A549 (cell line): ENCODE measurements at places on chromosomes 5 and 9.

GRCh38 chr5:137629646-137630045 is 106.2 kb downstream of the KLHL3 start:
- DNase-seq = peak; percentile 60

DNA sequence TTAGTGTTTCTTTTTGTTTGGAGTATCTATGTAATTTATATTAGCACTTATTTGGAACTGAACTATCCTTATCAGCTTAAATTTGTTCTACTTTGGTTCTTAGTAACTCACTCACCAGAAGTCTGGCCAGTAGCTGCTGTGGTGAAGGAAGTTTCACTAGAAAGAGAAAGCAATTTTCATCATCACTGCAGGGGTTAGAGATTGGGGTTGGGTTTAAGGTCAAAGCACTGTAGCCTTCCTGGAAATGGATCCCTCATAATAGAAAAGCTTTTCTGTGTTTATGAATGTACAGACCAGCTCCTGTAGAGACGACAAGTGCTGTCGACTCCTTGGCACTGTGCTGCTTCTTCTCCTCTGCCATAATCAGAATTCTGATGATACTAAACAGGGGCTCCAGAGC is 22.2 kb downstream of the MROH2B start:
- DNase-seq = no peak

GRCh38 chr5:6539060-6539459 is 90.4 kb downstream of the UBE2QL1 start:
- no peak for DNase-seq

GRCh38 chr5:10527281-10527950 is 36.5 kb upstream of the ANKRD33B start:
- DNase-seq = no peak

DNA sequence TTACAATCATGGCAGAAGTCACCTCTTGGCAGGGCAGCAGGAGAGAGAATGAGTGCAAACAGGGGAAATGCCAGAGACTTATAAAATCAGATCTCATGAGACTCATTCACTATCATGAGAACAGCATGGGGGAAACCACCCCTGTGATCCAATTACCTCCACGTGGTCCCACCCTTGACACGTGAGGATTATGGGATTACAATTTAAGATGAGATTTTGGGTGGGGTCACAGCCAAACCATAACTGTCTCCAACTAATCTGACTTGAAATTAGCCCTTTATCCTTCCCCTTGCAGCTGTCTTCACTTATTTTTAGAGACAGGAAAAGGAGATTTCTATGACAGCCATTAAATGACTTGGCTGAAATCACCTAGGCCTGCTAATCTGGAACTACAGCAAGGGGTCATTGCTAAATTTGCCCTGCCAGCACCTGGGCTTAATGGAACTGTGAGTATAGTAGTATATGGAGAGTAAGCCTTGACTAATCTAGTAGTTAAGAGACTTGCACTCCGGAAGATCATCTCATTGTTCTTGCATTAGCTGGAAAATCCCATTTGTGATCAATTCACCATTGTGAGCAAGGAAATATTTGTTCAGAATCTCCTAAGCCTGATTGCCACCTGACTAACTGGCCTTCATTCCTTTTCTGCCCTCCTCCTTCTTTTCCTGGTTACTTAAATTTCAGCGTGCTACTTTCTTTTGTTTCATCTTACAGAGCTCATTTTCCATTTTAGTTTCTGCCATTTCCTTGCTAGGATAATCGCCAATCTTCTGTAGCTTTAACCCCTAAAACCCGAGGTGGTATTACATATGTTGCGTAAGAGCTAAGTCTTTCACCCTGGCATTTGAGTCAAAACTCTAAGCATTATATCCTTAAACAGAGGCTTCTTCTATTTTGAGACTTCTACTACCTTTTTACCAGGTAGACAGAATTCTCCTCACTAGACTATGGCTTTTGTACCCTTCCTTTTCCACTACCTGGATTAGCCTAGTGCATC is 65.3 kb upstream of the RUSC2 start:
- no peak for DNase-seq

- DNase-seq = peak; percentile 58
Measured at GRCh38 chr9:126326228-126327005, at the start of gene MVB12B. MVB12B (plus strand) TSS chr9:126326829; CDS start chr9:126326930, 101 bp downstream.

DNA sequence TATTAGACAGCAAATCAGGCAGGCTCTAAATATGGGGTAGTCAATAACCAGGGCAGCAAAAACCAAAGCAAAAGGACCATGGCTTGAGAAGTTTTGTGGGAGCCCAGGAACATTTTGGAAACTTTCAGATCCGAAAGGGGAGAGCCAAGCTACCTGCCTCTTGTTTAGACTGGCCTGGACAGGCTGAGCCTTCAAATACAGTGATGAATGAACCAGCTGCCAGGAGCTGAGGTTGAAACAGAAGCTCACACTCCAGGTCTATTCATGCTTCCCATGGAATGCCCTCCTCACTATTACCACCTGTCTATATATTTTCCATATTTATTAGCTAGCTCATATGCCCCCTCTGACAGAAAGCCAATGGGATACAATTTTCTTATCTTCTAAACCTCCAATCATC is 150.8 kb upstream of the SLC44A1 start:
- no peak for DNase-seq
